ENCODE measurements at places on chromosomes 1 and 21.

- DNase-seq = no peak
Measured at GRCh38 chr1:96355521-96355920, 366.1 kb upstream of the PTBP2 start.

DNA sequence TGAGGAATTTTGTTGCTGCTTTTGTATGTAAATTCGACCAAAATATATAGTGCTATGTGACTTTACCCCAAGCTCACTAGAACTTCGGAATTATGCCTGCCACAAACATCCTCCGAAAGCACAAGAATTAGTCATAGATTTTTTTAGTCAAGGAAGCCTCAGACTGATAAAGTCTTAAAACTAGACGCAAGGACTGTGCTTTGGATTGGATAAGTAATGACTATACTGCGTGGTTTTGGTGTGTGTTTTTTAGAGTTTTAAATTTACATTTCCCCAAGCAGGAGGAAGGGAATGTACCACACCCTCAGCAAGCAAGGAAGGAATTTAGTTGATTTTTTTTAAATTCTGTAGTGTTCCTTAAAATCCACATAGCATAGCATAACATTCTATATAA is 10.3 kb downstream of the WLS start:
- no peak for DNase-seq

GRCh38 chr21:29163341-29164115 is 33.1 kb downstream of the MAP3K7CL start:
- no peak for DNase-seq

DNA sequence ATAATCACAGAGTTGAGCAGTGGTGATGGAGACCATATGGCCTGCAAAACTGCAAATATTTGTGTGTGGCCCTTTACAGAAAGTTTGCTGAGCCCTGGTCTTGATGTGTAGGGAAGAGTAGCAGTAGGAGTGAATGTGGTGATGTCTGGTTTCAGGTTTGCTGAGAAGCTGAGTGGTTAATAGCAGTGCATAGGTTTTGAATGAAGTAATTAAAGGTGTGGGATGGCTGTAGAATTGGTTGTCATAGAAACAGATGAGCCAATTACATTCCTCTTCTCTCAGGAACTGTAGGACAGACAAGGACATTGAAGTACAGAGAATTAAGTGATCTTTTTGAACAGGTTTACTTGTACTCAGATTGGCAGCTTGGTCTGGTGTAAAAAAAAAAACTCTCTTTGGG is 37.4 kb downstream of the PRDM2 start:
- no peak for DNase-seq

DNA sequence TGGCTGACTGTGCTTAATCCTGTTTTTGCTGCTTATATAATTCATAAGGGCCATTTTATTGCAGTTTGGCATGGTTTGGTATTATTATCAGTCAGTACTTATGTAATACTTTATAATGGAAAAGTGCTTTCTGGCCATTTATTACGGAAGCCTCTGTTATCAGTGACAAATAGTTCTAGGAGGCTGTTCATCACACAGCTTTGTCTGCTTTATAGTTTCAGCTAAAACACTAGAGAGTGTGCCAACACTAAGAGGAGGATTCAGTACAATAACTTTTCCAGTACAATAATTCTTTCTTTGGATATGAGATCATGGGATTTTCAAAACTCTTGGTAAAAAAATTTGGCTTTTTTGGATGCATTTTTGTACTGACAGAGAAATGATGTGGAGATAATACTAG is 102.9 kb upstream of the PTGFR start:
- no peak for DNase-seq

DNA sequence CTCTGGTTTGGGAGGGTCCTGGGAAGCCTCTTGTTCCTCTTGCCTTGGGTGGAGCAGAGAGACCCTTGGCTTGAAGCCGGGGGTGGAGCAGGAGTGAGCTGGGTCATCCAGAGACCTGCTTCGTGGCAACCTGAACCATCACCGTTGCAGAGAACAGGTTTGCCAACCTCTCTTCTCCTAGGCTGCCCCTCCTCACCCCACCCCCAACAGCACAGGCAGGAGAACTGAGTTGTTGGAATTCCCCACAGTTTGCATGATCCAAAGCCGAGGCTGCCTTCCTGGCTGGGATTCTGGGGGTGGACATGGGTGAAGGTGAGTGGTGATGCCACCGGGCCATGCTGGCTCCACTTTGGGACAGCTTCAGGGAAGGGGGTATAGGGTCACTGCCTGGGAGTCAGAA is 2.2 kb downstream of the WNT4 start:
- no peak for DNase-seq

- no peak for DNase-seq
Measured at GRCh38 chr1:41689139-41689538, 204.7 kb upstream of the EDN2 start.

- DNase-seq = no peak
Measured at GRCh38 chr1:155241841-155242264, 13.4 kb downstream of the ENTREP3 start.

DNA sequence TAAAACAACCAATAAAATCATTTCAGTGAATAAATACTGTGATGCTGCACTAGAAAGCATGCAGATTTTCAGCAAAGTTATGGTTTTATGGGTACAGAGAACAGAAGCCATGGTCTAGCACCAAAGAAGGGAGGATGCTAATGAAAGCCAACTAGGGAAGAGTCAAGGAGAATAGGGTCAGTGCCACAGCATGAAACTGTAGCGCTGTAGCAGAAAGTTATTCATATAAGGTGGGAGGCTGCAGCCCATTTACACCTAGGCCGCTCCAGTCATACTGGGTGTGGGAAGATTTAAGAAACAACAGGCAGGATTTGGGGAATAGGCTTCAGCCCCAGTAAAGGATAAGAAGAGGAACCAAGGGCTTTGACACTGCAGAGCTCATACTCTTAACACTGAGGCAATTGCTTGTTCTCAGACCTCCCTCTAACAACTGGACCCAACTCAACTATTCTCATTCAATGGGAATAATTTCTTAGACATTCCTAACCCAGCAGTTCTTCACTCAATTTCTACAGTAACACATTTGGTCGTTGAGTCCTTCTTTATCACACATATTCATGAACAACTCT is 4.4 kb downstream of the IFI16 start:
- no peak for DNase-seq

DNA sequence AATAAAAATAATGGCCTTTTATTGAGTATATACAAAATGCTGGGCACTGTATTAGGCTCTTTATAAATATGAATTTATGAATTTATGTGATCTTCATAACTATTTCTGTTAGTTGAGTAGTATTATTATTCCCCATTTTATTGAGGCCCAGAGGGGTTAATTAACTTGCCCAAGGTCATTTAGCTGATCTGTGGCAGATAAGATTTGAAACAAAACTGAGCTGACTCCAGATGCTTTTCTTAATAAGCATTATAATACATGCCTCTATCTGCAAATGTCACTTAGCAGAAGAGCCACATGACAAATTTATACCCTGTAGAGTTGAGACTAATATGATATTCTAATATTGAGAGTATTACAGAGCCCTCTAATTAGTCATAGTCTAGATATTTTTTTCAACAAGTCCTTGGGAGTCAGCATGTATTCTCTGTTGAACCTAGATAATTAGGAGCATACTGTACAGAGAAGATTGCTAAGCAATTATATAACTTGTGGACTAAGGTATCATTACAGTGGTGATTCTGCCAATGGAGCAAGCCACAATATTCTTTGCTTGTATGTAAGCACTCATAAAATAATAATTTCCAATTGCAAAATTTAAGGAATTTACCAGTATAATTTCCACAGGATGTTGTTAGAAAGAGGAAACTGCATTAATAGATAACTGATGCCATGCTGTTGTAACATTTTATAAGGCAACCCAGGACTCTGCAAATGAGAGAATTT is 112.0 kb downstream of the LRRC40 start:
- DNase-seq = no peak

DNA sequence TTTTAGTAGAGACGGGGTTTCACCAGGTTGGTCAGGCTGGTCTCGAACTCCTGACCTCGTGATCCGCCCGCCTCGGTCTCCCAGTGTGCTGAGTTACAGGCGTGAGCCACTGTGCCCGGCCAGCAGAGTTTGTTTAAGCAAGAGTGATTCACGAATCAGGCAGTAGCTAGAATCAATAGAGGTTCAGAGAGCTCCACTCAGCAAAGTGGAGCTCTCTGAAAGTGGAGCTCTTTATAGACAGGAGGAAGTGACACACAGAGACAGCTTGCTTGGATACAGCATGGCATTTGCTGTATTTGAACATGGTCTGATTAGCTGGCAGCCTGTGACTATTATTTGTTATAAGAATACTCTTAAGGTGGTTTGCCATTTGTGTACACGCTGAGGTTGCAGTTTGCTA is 27.1 kb upstream of the CD34 start:
- DNase-seq = no peak

GRCh38 chr1:53145619-53145941 is 3.1 kb upstream of the SLC1A7 start:
- DNase-seq = no peak

DNA sequence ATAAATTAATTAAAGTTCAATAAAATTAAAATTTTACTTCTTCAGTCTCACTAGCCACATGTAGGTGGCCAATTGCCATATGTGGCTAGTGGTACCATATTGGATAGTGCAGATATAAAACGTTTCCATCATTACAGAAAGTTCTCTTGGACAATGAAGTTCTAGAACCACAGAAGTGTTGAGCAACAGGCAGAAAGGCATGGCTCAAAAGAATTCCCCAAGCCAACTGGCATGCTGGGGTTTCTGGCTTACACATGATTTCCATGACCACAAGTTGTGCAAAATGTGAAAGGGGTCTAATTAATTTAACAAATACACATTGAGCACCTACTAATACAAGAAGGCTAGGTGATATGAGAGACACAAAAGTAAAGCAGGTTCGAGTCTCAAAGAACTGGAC is 72.2 kb upstream of the CDC42BPA start:
- no peak for DNase-seq

GRCh38 chr1:71019233-71019969 is 28.2 kb downstream of the PTGER3 start:
- DNase-seq = no peak

GRCh38 chr1:29527314-29528004 is 291.1 kb downstream of the PTPRU start:
- no peak for DNase-seq

DNA sequence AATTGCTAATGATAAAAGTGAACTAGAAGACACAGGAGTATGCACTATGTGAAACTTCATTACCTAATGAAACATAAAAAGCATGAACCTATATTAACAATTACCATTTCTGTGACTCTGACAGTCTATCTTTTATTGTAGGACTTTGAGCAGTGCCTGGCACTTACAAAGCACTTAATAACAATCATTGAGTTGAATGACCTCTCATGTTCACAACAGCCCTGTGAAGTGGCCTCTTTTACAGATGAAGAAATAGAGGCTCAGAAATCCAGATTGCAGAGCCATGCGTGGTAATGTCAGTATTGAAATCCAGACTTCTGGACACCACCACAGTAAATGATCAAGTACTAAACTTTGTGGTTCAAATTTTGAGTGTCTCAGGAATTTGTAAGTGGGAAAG is 326.4 kb downstream of the NTNG1 start:
- DNase-seq = no peak

DNA sequence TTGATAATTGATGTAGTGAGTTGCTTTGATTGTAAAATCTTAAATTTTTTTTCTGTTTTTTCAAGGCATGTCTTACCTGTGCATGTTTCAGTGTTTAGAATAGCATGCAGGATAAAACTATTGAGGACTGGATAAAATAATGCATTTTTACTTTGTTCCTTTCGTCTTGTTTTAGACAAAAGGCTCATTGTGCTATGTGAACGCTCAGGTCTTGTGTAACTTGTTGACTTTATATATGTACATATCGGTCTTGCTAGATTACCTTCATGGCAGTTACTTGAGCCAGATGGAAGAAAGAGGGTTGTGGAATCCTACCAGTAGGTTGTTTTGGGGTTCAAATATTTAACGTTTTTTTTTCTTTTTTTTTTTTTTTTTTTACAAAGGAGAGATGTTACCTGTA is 7.0 kb downstream of the NFIA start:
- no peak for DNase-seq

- no peak for DNase-seq
Measured at GRCh38 chr1:89149229-89149628, 23.3 kb upstream of the GBP2 start.

- DNase-seq = no peak
Measured at GRCh38 chr1:48164571-48164970, 57.9 kb upstream of the SLC5A9 start.

GRCh38 chr1:3382326-3383057 is 72.0 kb upstream of the ARHGEF16 start:
- no peak for DNase-seq

- DNase-seq = no peak
Measured at GRCh38 chr21:45496151-45496967, 45.9 kb downstream of the SLC19A1 start.

Measured in thymus (tissue), 14 donors.